ENCODE measurements at places on chromosomes 3 and 15.

DNA sequence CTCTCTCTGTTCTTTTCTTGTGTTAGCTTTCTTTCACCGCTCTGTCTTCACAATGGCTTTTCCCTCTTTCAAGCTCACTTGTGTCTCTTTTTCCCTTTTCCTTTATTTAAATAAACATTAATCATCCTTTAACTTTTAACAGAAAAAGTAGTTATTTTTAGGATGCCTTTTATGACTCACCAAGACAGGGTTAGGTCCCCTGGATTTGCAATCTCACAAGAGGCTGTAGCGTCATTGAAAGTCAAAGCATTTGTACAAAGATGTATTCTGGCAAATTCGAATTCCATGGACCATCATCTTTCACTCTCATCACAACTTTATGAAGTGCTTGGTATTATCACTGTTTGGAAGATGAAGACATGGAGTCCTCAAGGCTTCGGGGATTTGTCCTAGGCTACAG, 34.8 kb upstream of the MCTP2 start:
- no peak for DNase-seq

DNA sequence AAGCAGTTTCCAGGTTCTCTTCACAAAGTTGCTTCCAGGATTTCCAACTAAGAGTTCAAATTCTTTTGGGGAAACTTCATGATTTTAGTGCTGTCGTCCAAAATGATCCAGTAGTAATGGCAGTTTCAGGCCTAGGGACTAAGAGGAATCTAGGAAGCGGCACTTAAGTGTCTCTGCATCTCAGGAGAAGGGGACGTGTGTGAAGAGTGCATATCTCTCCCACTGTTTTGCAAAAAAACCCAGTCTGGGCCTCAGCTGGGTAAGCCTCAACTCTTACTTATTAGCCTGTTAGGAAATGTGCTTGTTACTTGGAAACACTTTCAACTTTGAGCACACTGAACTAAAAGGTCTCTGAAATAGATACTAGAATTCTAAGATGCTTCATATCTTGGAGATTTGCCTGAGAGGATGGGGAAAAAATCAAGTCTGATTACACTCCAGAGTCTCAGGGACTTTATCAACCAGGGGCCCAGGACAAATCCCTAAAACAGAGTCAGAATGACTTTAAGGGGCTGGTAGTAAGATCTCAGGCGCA, 81.8 kb downstream of the WDR76 start:
- no peak for DNase-seq

GRCh38 chr15:39438799-39439592, 141.9 kb upstream of the THBS1 start:
- DNase-seq: no peak

GRCh38 chr3:43287500-43287873, 1.1 kb downstream of the SNRK start:
- no peak for DNase-seq

- DNase-seq: no peak
Measured at GRCh38 chr15:39195961-39196486, 384.9 kb upstream of the THBS1 start.

GRCh38 chr3:31357451-31357850, 175.3 kb upstream of the STT3B start:
- no peak for DNase-seq

- DNase-seq: no peak
Measured at GRCh38 chr3:46709721-46710120, 7.9 kb downstream of the PRSS50 start.

- DNase-seq: no peak
Measured at GRCh38 chr15:89332446-89332845, 2.2 kb downstream of the POLG start.

- DNase-seq: no peak
Measured at GRCh38 chr3:50401978-50402595, 42.8 kb upstream of the TMEM115 start.

- no peak for DNase-seq
Measured at GRCh38 chr3:14725564-14726440, 50.9 kb downstream of the C3orf20 start.

DNA sequence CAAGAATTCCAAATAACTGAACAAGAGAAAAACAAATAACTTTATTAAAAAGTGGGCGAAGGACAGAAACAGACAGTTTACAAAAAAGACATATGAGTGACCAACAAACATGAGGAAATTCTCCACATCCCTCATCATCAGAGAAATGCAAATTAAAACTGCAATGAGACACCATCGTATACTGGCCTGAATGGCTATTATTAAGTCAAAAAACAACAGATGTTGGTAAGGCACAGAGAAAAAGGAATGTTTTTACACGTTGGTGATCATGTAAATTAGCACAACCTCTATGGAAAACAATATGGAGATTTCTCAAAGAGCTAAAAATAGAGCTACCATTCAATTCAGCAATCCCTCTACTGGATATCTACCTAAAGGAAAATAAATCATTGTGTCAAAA, 1260.4 kb upstream of the ALCAM start:
- no peak for DNase-seq

GRCh38 chr3:115361806-115362205, 214.7 kb upstream of the ZBTB20 start:
- DNase-seq: no peak

DNA sequence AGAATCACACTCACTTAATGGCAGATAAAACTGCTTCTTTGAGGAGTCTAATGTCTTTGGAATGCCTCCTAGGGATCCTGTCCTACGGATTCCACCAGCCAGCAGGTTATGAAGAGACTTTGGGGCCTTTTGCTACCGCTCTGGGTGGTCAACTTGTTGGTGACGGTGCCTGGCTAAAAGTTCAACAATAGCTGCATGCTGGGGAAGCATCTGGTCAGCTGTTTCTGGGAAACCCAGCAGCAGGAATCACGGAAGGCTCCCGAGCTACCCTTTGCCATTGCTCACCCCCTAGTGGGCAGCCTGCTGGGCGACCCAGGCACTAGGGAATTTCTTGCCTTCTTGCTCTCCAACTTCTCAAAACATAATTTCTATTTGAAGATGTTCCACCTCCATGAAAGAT, 263.3 kb downstream of the NEK10 start:
- no peak for DNase-seq

Measured in stimulated activated CD4-positive, alpha-beta T cell treated with anti-CD3 and anti-CD28 coated beads, Interleukin-2, amount 100 ng/mL, for 4 hours (primary cell).